ENCODE measurements at places on chromosomes 11 and 22.

DNA sequence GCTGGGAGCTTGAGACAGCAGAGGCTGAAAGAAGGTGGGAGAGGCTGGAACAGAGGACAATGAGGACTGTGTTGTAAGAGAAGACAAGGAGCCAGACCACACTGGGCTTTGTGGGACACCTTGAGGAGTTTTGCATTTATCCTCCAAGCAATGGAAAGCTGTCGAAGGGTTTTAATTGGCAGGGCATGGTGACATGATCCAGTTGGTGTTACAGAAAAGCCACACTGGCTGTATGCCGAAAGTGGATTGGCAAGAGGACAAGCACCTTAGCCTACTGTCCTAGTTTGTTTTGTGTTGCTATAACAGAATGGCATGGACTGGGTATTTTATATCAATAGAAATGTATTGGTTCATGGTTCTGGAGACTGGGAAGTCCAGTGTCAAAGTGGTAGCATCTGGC is 14.0 kb upstream of the APLNR start:
- DNase-seq: no peak

- DNase-seq: no peak
Measured at GRCh38 chr22:49848690-49849160, 4.9 kb upstream of the ZBED4 start.

GRCh38 chr11:124762105-124762623 is at the start of gene ESAM:
Gene ESAM (minus strand): TSS chr11:124762290. CDS start chr11:124762154, 136 bp downstream.
- no peak for DNase-seq

GRCh38 chr11:34564406-34564805 is 50.8 kb upstream of the ELF5 start:
- no peak for DNase-seq

DNA sequence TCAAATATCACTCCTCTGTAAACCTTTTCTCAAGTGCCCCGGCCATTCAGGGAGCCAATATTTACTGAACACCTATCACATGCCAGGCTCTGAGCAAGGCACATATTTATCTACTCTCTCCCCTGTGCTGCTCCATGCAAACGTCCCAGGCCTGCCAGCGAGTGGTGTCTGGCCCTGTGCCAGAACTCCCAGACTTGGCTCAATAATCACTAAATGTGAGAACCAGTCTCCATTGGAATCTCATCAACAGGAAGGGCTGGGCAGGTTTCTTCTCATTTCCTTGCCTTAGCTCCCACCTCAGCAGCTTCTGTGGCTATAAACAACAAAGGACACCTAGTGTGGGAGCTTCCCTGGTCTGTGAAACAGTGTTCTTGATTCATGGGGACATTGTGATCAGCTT is 21.7 kb downstream of the RASSF10 start:
- DNase-seq: peak; percentile 93

DNA sequence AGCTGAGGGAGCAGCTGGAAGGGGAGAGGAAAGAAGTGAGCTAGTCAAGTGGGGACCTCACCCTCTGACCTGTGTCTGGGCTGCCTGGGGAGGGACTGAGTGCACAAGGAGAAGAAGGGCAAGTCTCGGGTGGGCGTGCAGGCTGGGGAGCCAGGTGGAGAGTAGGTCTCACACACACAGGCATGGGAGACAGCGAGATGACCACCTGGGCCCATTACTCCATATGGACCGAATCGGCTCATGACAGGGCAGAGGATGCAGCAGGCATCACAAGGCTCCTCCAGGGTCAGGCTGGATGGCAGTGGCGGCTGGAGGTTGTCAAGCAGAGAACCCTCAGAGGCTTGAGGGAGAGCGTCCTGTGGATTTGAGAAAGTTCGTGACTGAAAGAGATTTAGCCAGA is 63.5 kb downstream of the CEP164 start:
- DNase-seq: no peak

DNA sequence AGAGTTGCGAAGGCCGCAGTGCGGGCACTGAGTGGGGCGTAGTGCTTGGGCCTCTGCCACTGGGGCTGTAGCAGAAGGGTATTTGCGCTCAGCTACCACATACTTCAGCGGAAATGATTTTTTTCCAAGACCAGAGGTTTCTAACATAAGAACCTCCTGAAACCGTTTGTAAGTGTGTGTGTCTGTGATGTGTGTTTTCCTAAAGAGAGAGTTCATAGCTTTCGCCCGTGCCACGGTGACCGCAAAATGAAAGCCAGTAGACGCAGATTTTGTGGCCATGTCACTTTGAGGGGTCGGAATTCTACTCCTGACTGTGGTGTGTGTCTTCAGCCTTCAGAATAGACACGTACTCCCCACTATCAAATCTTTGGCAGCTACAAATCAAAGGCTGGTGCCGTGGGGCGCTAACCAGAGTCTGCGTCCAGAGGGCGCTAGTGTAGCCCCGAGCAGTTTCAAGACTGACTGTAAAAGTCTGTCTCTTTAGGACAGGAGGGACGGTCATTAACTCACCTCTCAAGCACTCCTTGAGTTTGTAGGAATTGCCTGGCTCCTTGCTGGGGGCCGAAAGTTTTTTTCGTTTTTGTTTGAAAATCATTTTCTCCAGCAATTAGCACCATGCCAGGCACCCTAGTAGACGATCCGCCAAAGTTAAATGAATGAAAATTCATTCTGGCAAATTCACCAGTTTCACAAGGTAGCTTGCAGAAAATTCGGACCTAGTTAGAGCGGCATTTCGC is 2.5 kb upstream of the CALCA start:
- peak; percentile 37 for DNase-seq

DNA sequence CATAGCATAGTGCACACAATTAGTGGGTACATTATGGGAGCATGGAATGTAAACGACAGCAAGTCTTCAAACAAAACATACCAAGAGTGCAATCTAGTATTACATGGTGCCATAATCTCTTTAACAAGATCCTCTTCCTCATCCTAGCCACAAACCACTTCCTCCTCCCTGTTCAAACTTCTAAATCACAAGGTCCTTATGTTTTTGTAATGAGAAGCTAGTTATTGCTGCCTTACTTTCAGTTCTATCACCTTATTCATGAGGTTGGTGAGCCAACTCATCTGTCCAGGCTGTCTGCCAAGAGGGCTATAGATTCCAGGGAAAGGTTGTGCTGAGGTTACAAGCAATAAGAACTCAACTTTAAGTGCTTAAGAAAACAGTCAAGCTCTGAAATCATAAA is 195.4 kb upstream of the ARHGAP20 start:
- DNase-seq: peak; percentile 37

DNA sequence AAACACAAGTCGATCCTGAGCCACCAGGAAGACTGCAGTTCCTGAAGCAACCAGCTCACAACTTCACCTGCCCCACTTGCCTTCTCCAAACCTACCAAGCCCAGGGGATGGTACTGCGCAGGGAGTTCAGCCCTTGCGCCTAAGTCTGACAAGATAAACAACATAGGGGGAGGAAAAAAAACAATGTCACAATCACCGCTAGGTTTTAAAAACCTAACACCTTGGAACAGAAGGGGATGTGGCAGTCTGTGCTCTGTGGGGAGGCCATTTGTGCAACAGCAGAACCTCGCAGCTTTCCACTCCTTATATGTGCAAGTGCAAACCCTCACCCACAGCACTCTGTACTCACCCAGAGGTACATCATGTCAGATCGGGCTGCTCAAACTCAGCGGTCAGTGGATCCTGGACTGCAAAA is 134.2 kb downstream of the RBFOX2 start:
- DNase-seq: no peak

- DNase-seq: no peak
Measured at GRCh38 chr22:48209473-48210197, 1447.2 kb downstream of the TBC1D22A start.

- DNase-seq: no peak
Measured at GRCh38 chr11:134516529-134516928, 104.5 kb upstream of the B3GAT1 start.

- DNase-seq: peak; percentile 26
Measured at GRCh38 chr11:36672815-36673450, 74.9 kb upstream of the RAG2 start.

GRCh38 chr11:35584321-35584720 is 33.9 kb upstream of the FJX1 start:
- no peak for DNase-seq

GRCh38 chr11:94630221-94630620 is 63.1 kb downstream of the PIWIL4 start:
- no peak for DNase-seq

DNA sequence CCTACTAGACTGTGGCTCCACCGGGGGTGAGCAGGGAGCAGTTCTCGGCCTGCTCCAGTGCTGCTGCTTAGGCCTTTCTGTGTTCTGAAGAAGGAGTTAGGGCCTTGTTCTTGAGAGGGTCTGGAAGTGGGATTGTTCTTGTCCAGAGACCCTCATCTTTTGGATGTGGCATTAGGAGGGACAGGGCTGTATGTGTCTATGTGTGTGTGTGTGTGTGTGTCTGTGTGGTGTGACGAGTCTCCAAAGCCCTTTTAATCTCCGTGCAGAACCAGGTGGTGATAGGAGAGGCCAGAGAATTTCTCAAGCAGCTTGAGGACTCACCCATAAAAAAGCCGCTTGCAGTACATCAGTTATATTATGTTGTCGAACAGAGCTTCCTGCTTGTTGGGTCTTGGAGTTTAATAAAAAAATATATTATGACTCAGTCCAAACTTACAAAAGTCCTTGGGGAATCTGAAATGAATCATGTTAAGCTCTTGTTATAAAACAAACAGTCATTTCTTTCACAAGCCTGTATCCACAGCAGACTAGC is 196.5 kb downstream of the TENM4 start:
- no peak for DNase-seq

- DNase-seq: no peak
Measured at GRCh38 chr22:25051073-25051472, 98.6 kb downstream of the KIAA1671 start.

- no peak for DNase-seq
Measured at GRCh38 chr11:102192349-102193066, 82.3 kb downstream of the YAP1 start.
